NCI-H774 (cell line): ENCODE measurements at places on chromosomes 12 and 14.

DNA sequence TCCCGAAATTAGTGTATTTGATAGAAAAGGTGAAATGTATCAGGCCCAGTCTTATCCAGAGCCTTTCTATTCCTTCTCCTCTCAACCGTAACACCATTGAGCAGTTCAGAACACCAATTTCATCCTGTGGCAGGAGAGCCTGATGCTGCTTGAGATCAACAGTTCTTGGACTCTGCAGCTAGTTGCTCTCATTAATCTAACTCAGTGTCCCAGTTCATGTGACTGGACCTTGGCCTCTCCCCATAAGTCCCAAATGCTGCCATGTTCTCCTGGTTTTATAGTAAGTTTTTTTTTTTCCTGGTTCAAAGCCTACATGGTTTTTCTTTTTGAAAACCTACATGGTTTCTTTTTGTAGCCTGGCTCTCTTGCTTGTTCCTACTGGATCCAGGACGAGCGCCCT lies 293.9 kb downstream of the ITPR2 start:
- no peak for DNase-seq

DNA sequence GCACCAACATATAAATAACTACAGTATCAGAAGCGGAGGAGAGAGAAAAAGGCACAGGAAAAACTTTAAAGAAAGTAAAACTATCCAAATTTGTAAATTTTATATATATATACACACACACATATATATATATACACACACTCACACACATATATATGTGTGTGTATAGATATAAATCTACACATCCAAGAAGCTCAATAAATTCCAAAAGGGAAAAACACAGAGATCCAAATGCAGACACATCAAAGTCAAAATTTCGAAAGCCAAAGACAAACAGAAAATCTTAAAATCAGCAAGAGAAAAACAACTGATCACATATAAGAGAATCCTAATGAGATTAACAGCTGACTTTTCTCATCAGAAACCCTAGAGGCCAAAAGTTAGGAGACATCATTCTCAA lies 37.3 kb downstream of the PARP11 start:
- no peak for DNase-seq

DNA sequence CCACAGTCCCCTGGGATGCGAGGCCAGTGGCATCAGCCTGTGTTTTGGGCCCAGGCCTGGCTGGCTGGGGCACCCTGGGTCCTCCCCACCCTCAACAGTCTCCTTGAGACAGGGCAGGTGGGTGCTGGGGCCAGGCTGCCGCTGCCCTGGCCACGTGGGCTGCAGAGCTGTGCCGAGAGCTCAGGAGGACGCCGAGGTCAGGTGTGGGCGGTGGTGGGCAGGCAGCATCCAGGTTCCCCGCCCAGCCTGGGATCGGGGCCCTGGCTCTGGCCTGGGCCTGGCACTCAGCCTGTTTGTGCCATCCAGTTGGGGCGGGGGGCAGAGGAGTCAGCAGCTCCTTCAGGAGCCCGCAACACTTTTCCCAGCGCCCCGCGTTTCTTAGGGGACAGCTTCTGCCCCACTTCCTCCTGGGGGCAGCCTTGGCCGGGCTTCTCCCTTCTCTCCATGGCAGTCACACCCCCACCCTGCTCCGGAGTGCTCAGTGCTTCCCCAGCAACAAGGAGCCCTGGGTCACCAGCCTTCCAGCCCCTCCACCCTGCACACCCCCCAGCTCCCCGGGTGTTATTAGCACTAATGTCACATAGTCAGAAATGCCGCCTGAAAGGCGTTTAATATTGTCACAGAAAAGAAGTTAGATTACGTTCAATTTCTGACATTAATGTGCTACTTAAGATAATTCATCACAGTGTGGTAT lies 30.8 kb downstream of the KIF26A start:
- no peak for DNase-seq

DNA sequence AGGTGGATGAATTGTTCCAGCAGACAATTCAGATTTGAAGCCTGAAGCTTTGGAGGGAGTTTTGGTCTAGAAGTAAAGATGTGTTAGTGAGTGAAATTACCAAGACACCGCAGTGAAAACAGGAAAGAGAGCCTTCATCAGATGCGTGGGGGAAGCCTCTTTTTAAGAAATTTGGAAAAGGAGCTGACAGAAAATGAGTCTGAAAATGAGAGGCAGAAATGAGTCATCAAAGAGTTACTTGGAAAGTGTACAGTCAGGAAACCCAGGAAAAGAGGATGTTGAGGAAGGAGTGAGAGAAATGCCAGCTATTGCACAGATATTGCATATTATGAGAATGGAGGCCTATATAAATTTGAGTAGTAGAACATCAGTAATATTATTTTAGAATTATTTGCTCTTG lies 520.7 kb downstream of the NRXN3 start:
- no peak for DNase-seq

DNA sequence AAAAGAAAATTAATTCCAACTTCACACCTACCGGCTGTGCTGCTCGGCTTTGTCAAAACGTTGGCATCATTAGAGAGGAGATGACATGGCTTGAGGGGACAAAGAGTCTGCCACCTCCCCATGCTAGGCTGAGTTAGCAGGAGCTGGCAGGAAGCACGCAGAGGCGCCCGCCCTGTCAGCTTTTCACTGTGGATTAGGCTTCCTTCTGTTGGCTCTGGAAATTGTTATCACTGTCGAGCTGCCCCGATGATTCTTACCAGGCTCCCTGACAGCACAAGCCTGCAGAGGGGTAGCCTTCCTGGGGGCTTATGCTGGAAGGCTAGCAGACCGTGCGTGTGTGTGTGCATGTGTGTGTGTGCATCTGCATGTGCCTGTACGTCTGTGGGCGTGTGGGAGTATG lies 490.9 kb upstream of the TBX3 start:
- no peak for DNase-seq

DNA sequence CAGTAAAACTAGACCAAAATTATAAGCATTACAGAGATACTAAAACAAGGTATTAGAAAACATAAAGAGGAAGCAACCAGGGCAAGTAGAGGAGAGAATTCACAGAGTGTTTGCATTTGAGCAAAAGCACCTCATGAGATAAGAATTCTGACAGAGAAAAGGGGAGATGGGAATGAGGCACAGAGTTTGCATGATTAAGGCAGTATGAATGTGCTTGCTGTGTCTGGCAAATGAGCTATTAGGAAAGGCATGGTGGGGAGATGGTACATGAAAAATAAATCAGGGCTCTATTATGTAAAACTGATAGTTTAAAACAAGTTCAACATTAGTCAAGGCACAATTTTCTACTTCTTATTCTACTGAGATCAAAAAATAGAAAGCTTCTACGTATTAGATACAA lies 23.1 kb downstream of the GARIN6 start:
- DNase-seq: no peak

DNA sequence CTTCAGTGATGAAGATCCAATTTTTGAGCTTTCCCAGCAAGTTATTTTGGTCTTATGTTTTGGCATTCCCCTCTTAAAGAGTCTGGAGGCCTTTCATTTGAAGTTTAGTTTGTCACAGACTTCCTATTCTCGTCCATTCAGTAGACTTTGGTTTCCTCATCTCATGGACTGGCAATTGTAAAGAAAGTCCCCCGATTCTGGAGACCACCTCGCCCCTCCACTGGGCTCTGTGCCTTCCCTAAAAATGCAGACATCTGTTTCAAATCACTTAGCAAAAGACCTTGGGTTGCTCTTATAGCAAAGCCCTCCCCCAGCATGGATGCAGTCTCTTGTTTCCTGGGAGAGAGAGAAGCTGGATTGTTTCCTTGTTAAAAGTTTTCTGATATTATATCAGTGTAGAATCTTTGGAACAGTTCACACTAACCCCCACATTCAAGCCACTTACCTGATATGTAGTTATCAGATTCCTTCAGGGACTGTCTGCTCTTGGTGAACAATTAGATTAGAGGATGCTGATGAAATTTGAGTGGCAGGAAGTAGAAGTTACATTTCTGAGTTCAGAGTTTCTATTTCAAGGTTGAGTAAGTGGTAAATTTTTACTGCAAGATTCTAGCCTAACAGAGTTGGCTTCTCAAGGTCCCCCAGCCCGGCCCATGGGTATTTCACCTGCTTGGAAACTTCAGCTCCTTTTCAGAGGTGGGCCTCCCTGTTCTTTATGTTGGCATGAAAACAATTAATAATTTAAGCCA lies 56.3 kb downstream of the PLXNC1 start:
- no peak for DNase-seq

GRCh38 chr12:105522166-105522825 lies 191.8 kb downstream of the C12orf75 start:
- no peak for DNase-seq

DNA sequence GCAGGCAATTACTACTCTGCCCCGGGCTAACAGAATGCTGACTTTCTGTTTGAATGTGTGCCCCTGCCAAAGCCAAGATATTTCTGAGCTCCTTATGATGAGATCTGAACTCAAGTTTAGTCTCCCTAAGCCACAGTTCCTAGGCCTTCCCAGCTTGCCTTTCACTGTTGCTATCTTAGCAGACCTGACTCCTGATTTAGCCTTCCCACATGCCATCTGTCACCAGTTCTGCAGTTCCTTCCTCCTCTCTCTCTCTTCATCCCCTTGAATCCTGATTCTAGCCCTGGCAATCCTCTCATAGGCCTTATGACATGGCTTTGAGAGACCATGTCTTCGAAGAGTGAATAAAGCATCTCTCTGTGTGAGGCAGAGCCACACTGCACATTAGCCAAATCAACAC lies 12.5 kb upstream of the SAMD4A start:
- no peak for DNase-seq
